ENCODE measurements at places on chromosomes 12 and 14. TPM values are rescaled to one million over a fixed set of nuclear protein-coding genes. Genes with fewer than 3 reads are reported as not detected.

IQSEC3 gene
- total RNA-seq: 0.10 TPM

CSRNP2 gene
- total RNA-seq: 22.9 TPM

PTGES3 gene
- total RNA-seq: 156 TPM

IL22 gene
- total RNA-seq: not detected

DNA sequence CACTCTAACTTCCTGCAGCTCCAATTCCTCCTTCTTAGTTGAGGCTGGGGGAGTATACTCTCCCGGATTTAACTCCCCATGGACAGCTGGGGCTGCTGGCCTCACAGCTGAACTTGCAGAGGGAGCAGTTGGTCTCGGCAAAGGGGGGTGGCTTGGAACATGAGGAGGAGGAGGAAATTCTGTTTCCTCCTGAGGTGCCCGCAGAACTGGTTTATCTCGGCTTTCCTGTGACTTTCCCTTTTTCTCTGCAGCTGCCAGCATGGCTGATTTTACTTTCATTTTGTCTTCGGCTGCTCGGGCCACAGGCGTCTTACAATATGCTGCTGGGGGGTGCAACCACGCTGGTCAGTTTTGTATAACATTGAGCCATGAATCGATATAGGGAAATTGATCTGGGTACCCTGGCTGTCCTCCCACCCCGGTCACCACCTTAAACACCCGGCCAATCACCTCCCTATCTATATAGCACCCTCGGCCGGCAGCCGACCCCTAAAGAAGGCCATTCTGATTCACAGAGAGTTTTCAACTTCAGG, 1317.6 kb downstream of the TMEM121 start:
- DNase-seq: peak; percentile 47

- DNase-seq: peak; percentile 29
Measured at GRCh38 chr14:77151918-77152588, 10.5 kb upstream of the ZDHHC22 start.

Data from renal cortical epithelial cell (primary cell).